Sigmoid colon (tissue), 7 donors: ENCODE measurements at places on chromosomes 7 and 10. TPM values are rescaled to one million over a fixed set of nuclear protein-coding genes. Genes with fewer than 3 reads are reported as not detected.

DNA sequence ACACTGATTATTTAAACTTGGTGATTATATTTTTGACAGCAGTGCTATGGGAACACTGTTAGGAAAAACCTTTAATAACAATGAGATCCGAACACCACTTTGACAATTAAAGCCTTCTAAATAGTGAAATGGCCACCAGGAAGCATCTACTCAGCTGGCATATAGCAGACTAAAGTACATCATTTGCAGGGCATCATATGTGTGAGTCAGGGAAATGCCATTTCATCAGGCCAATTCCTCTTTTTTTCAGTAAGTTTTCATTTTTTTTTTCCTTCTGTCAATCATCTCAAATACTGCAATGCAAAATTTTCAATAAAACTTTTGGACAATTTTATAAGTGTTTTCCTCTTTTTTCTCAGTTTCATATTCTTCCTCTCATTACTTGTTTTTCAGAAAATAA is 521.4 kb upstream of the SEMA3D start:
- DNase-seq, result no peak

DNA sequence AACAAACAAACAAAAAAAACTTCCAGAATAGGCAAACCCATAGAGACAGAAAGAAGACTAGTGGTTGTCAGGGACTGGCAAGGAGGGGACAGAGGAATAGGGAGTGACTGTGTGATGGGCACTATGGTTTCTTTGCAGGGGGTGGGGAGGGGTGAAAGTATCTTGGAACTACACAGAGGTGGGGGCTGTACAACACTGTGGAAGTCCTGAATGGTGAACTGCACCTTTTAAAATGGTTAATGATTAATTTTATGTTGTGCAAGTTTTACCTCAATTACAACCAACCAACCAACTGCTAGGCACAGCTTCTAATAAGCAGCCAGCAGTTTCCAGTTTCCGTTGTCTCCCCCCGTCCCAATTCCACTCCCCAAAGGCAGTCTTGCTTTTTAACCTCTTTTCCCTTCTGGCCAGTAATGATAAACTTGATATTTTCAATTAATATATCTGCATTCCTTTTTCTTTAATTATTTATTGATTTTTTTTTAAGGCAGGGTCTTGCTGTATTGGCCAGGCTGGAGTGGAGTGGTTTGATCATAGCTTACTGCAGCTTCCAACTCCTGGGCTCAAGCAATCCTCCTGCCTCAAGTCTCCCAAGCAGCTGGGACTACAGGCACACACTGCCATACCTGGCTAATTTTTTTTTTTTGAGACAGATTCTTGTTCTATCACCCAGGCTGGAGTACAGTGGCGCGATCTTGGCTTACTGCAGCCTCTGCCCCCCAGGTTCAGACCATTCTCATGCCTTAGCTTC is 46.8 kb downstream of the HIP1 start:
- peak; percentile 6 for DNase-seq

DNA sequence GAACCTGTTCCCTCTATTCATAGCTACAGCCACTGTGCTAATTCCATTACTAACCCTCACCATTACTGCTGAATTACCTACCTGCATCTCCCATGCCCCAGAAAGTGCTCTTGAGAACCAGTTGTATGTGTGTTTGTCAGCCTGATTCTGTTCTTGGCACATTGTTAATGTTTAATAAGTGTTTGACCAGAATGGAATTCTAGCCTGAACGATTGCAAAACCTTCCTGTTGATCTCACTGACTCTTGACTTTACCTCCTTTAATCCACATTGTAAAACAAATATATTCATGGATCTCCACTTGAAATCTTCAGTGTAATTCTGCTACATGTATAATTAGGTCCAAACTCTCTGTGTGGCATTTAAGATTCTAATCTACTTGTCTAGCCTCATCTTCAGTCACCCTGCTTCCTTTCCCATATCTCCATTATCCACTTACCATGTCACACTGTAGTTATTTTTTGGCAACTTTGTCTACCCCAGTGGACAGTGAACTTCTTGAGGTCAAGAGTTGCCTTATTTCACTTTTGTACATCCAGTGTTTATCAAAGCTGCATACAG is 4.9 kb downstream of the ZNF277 start:
- no peak for DNase-seq

DNA sequence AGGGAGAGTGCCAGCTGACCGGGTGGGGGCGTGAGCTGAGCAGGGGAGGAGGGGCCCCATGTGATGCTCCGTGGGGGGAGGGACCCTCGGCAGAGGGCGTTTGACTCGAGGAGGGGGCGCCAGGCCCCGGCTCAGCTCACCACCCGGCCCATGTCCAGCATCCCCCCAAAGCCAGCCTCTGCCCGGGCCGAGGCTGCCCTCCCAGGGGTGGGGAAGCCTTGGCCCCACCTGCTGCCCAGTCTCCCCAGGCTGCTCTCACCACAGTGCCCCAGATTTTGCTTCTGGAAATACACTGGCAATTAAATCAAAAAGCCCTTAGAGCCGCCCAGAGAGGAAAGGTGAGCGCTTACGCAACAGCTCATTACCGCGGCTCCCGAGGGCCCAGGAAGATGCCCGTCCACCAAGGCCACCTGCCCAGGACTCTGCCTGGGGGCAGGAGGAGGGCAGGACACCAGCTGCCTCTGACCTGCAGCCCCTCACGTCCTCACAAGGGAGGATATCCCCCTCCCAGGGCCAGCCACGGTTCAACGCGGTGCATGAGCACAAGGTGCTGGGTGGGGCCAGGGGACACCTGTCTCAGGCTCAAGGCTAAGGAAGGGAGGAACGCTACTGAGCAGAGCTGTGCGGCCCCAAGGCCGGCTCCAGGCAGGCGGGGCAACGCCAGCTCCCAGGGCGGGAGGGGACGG is 70.0 kb upstream of the INPP5A start:
- DNase-seq, result no peak

DNA sequence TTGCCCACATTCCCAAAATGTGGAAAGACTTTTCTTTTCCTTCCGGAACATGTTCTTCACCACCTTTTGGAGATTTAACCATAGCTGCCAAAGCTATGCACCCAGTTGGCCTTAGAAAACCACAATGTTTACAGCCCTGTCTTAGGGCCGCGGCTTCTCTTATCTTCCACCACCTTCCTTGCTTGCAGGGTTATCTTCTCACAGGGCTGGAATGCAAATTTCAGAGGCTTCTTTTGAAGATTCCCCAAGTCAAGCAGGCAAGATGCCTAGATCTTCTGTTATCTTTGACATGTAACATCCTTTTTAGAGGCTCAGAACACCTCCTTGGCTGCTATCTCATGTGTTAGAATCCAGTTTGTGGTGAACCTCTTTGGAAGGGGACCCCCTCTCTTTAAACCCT is 11.1 kb downstream of the KCTD7 start:
- no peak for DNase-seq

GRCh38 chr10:96366508-96366907 is 7.7 kb upstream of the OPALIN start:
- DNase-seq, result no peak

GRCh38 chr10:71966046-71967004 is 2.1 kb downstream of the CHST3 start:
- peak; percentile 44 for DNase-seq

- DNase-seq, result no peak
Measured at GRCh38 chr7:117777335-117778142, 95.7 kb downstream of the CTTNBP2 start.

DNA sequence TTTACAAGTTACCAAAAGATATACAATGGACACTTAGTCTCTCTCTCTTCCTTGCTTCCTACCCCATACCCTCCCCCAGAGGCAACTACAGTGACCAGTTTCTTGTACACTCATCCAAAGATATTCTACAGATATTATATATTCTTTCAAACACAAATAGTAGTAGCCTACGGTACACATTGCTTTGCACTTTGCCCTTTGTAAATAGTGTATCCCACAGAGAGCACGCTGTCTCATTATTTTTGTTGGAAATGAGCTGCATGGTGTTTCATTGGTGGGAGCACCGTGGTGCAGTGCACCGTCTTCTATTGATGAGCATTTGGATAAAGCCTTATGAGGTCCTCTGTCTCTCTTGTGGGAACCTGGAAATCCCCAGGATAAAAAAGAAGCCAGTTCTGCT is 24.2 kb downstream of the STRA8 start:
- DNase-seq, result no peak

- DNase-seq, result peak; percentile 76
Measured at GRCh38 chr10:17910125-17910789, 41.5 kb upstream of the SLC39A12 start.

DNA sequence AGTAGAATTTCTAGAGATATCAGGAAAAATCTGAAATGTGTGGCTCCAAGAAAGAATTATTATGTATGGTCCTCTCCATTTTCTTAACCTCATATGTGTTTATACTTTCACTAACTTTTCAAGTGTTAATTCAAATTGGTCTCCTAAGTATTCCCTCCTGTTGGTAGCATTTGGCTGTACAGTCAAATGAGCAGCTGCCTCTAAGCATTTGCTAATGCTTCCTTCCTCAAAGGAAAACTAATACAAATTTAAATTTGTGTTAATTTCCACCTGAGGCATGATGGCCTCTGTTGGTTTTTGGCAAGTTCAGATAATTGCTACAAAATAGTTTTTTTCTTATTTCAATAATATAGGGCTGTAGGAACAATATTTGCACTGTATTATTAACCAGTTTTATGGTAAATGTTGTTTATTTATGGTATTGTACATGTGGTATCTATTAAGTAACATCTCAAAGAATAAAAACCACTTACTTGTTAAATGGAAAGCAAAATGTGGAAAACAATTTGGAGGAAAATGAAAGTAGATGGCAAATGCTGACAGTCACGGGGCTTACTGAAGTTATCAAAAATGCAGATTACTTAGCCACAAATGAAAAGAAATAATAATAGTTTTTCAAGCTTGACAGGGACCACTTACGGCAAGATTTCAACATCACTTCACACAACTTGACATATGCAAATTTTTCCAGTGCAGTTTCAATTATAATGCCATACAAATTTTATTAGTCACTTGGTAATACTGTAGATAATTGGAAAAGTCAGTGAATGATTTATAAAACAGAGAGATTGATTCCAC is 299.3 kb upstream of the MEOX2 start:
- DNase-seq, result no peak

DNA sequence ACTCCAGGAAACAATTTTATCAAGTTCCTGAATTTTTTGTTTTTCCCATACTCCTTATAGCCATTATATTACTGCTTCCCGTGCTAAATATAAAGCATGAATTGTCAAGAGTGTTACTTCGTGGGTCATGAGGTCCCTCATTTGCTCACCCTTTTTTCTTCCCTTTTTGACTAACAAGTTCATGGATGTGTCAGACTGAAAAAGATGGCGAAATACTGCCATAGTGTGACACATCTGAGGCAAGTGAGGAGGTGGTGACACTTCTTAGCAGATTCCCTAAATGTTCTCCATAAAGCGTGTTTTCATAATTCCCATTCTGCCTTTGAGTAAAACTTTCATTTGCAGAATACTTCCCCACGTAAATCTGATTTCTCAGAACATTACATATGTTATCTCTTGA is 269.6 kb upstream of the FZD1 start:
- DNase-seq, result no peak

DNA sequence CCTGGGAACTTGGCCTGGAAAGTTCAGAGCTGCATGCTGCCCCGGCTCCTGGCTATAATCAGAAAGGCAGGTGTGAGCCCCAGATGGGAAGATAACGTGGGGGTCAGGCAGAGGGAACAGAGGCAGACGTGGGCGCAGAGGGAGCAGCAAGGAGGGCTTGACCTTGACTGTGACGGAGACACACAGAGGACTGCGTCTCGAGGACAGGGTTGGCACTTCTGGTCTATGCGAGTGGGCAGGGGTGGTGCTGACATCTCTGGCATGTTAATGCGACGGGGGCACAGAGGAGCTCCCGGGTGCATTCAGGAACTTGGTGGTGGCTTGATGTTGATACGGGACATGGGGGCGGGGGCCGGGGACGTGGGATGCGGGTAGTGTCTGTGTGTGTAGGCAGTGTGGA is 232.1 kb upstream of the GRB10 start:
- DNase-seq, result no peak

DNA sequence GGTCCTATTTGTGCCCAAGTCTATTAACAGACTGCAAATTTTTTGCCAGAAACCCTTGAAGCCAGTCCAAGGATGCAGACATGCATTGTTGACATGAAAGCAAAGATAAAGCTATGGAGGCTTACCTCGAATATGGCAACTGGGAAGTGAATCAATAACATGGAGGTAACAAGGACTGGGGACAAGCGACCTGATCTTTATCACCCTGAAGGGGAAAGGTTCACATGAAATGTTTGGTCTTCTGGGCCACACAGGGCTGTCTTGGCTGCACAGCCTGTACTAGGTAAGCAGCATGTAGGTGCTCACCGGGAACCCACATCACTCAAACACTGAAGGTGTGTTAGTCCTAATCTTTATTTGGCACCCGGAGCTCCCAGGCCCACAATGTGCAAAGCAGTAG is 17.9 kb downstream of the ERCC6 start:
- no peak for DNase-seq

DNA sequence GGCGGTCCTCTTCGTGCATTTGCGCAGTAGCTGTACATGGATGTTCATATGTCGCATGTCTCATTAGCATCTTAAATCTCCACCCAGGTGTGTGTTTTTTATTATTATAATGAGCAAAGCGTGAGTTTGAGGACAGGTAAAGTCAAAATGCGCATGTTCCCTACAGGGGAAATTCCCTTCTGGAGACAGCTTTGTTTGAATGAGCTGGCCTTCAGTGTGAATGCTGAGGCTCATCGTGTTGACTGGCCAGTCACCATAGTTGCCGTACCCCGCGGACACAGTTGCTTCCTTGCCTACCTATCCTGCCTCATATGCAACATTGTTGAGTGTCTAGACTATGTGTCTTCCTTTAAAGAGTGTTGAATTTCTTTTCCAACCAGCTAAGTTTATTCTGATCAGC is 13.6 kb downstream of the LYZL1 start:
- no peak for DNase-seq

DNA sequence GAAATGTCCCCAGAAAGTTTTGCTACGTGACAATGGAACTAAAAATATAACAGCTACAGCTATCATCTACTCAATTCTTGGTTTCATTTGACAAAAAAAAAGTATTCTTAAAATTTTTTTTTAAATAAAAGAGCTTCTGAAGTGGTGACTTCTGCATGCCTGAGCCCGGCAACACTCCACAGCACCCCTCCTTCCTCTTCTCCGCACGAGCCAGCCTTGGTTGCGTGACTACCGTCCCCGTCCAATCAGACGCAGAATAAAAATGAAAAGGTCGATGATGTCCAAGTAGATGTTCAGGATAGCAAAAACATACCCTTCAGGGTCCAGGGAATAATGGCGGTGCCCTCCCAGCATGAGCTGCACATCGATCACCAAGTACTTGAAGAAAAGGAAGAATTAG is 34.5 kb upstream of the GATAD1 start:
- no peak for DNase-seq

- peak; percentile 72 for DNase-seq
Measured at GRCh38 chr7:149624006-149624405, 126.4 kb upstream of the ZNF746 start.

- DNase-seq, result no peak
Measured at GRCh38 chr7:117184367-117184766, 138.5 kb downstream of the WNT2 start.

- DNase-seq, result no peak
Measured at GRCh38 chr7:78164459-78164858, 365.9 kb downstream of the PHTF2 start.

The SFTPA1 gene
- total RNA-seq, result not detected

The ACSM6 gene
- not detected for total RNA-seq

The SMO gene
- 9.8 TPM for total RNA-seq

The PILRA gene
- 5.8 TPM for total RNA-seq

The AKR1C4 gene
- not detected for total RNA-seq
